ENCODE measurements at places on chromosomes 4 and X.

DNA sequence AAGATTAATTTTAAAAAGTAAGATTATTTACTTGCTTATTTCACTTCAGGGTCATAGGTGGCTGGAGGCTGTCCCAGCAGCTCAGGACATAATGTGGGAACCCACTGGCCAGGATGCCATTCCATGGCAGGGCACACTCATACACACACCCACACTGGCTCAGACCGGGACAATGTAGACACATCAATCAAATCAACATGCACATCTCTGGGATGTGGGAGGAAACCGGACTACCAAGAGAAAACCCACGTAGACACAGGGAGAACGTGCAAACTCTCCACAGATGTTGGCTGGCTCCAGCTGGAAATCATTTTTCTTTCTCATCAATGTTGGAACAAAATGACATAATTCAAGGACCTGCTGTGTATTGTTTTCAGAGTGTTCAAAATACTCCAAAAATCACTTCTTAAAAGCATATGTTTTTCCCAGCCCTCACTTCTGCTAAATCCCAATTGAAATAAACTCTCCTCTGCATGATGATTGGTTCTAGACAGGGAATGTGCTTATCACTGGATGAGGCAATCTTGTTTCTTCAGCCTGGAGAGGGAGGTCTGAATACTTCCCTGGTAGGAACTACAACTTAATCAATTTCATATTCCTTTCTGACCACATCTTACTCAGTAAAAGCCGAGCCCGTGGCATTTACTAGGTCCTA, 18.6 kb upstream of the CPE start:
- DNase-seq = no peak

DNA sequence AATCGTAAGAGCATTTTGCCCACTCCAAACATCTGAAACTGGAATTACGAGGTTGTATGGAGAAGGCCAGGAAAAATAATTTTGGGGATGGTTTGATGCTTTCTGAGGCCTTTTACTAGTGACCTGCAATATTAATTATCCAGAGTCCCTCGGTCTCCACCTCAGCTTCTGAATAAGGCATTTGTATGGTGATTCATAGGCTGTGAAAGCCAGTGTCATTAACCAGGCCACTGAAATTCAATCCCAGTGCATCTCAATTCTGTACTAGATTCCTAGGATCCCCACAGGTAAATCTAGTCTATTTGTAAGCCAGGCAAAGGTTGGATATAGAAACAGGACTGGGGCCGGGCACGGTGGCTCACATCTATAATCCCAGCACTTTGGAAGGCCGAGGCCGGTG, 135.4 kb upstream of the RBPJ start:
- no peak for DNase-seq

GRCh38 chr4:158656439-158656838, 15.2 kb downstream of the C4orf46 start:
- no peak for DNase-seq

DNA sequence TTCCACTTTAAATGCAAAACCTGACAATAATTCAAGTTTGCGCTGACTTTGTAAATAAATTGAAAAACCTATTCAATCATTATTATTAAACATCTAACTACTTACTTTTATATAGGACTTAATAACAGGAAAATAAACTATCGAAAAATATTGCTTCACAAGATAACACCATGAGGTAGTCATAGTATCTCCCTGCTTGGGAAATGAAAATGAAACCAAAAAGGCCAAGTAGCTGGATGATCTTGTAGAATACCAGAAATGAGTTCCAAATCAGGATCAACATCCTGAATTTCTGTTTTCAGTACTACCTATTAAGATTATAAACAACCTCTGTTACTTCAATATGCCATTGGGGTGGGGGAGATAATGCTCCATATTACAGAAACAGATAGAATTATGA, 58.9 kb downstream of the CHIC2 start:
- DNase-seq = no peak

- no peak for DNase-seq
These were observed 117.2 kb downstream of the TEX13C start for GRCh38 chrX:125436855-125437254.

GRCh38 chr4:56434599-56435139, 746 bp downstream of the PPAT start:
- DNase-seq = no peak
